ENCODE measurements at places on chromosomes 6 and 20.

- DNase-seq = no peak
Measured at GRCh38 chr6:96015518-96016333, at the start of gene FUT9. FUT9 (plus strand) TSS chr6:96015974; CDS start chr6:96203156, 187,182 bp downstream.

GRCh38 chr6:135224037-135224647 lies 43.0 kb downstream of the MYB start:
- DNase-seq = no peak

GRCh38 chr6:134114918-134115714 lies 62.7 kb upstream of the SLC2A12 start:
- no peak for DNase-seq

DNA sequence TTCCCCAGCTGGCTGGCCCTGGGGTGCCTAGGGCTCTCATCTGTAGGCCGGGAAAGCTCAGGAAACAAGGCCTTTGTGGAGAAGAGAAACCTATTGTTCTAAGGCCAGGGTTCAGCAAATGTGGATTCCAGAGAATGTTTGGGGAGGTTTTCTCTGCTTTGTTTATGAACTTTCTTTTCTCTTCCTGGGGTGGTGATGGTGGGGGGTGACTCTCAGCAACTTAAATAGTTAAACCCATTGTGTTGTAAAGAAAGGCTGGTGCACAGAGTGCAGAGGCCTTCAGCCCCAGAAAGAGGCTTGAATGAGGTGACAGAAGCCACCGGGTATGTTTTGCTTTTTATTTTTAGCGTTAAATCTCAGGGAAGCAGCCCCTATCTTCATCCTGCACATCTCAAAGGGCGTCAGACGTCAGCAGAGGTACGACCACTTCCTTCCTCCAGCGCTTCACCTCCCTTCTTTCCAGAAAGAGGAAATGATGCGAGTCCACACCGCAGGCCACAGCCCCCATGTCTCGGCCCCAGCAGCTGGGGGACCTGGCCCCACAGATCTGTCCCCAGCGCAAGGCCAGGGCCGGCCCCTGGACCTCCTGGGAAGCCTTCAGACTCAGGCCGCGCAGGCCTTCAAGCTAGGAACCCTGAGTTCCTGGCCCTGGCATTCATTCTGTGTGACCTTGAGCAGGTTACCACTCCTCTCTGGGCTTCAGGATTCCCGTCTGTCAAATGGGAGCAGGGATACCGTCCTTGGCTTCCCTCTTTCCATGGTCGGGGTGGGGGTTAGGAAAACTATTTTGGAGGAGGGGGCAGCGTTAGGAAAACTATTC lies 605 bp upstream of the PPP1R16B start:
- DNase-seq = no peak

DNA sequence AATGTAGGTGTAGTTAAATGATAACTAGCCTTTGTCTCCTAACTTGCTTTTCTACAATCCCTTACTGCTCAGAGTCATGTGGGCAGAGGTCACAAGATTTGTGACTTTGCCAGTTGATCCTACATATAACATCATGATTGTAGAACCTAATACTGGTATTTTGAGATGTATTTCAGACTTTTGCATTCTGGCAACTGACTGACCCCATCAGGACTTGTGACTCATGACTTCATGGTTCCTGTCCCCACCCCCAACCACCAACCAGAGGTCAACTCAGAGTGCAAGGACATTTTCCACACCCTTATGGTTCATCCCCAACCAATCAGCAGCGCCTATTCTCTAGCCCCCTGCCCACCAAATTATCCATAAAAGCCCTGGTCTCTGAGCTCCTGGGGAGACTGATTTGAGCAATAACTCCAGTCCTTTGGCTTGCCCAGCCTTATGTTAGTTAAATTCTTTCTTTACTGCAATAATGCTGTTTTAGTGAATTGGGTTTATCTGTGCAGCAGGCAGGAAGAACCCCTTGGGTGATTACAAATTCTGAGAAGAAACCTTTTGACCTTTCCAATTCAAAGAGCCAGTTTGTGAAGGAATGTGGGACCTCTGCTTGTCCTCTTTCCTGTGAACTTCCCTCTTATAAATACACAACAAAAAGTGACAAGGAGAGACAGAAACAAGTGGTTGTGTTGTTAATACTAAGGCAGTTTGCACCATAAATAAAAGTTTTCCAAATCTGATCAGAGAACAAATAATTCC lies 588.7 kb downstream of the UTRN start:
- DNase-seq = no peak

DNA sequence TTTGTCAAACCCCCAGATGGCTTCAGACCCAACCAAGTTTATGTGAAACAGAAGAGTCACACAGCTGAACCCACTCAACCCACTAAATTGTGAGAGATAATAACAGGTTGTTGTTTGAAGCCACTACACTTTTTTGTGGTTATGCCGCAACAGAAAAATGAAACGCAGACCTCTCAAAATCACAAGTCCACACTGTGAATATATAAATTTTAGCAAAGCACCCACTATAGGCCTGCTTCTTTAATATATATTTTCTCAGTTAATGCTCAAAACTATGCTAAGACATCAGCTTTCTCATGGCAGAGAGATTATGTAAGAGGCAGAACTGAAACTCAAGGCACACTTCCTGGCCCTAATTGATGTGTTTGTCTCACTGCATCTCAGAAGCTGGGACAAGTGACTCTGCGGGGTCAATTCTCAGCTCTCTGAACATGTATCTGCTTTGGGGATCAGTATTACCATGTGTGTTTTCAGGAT lies 27.7 kb downstream of the MAP3K5 start:
- no peak for DNase-seq

DNA sequence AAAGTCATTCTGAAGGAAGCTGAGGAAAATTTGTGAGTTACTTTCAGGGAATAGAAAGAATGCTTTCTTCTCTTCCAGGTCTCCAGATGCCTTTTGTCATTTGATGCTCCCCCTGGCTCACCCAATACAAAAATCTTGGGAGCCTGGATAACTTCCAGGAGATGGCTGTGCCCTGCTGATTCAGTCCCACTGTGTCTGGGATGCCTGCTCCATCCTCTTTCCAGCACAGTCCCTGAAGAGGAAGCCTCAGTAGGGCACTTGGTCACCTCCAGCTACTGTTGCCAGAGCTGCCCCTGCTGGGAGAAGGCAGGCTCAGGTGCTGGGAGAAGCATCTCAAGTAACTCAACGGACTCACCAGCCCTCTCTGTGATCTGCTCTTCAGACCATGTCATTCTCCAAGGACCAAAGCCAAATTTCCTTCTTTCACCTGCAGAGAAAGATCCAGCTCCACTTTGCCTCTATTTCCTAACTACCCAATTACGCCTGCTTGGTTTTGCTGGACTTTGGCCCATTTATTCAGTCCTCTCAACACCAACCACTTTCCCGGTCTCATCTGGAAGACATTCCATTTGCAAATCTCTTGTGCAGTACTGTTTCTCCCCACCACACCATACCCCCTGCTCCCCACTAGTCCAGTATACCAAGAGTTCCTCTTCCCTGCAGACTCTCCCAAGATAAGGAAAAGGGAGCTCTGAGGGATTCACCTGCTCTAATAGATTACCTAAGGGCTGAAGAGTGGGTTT lies 53.3 kb downstream of the SLC23A2 start:
- DNase-seq = no peak

GRCh38 chr20:17357238-17357637 lies 130.4 kb downstream of the PCSK2 start:
- DNase-seq = no peak

GRCh38 chr20:826695-827323 lies 6.7 kb upstream of the FAM110A start:
- no peak for DNase-seq

DNA sequence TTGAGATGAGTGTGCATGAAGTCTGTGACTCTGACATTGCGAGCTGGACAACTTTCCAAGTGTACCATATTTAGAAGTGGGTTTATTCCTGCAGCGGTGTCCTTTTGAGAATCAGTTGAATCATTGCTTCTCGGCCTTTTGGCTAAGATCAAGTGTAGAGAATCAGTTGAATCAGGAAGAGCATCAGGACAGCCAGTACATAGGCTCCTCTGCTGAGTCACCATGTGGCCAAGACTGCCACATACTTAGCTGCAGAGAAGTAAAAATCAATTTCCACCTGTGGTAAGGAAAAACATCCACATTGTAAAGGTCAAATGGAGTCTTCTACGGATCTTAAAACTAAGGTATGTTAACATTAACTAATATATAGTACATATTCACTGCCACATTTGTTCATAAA lies 428.4 kb upstream of the MARCKS start:
- DNase-seq = no peak

DNA sequence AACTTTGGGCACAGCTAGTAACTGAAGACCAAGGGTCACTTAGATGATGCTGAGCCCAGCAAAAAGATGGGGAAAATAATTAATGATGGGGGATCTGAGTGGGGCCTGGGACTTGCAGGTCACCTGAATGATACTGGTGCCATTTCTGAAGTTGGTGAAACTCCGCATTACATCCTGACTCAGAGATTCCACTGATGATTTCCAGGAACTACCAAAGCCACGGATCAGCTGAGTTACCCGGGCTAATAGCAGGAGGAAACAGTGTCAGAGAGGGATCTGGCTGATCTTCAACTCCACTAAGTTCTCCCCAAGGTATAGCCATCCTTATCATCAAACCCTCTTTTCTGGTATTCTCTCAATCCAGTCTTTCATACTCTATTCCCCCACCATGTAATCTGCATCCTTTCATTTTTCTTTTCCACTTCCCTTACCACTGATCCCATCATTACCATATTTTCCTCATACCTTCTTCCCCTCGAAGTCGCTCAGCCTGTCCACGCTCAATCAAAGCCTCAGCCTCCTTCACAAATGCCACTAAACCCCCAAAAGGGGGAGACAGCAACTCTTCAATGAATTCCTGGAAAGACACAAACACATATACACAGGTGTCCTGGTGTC lies 20.2 kb downstream of the VPS52 start:
- DNase-seq = peak; percentile 35

DNA sequence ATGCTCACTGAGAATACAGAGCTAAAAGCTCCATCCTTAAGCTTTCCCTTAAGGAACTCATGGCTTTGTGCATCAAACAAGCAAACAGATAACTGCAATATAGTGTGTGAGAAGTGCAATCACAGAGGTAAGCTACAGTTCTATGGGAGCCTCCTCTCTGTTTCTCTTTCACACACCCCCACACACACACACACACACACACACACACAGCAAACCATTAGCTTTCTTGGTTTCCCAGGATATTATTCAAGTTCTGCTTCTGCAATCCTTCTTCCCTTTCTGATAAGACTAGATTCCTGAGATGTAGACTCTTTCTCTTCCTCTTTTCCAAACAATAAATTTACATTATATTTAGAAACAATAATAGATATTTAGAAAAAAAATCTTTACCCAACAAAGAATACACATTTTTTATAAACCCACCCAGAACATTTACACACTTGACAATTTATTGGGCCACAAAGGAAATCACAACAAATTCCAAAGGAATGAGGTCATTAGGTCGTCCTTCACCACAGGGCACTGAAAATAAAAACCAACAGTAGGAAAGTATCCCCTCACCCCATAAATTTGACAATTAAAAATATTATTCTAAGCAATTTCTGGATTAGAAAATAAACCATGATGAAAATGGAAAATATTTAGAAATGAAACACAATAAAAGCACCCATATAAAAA lies 9.3 kb upstream of the GFOD1 start:
- DNase-seq = peak; percentile 30

GRCh38 chr6:98847779-98848538 lies 13.6 kb downstream of the POU3F2 start:
- DNase-seq = no peak

- DNase-seq = peak; percentile 31
Measured at GRCh38 chr6:33894438-33894837, 90.6 kb upstream of the MLN start.

GRCh38 chr6:73734832-73735453 lies 38.9 kb downstream of the CD109 start:
- no peak for DNase-seq

- no peak for DNase-seq
Measured at GRCh38 chr20:32444474-32445220, 86.5 kb downstream of the ASXL1 start.

DNA sequence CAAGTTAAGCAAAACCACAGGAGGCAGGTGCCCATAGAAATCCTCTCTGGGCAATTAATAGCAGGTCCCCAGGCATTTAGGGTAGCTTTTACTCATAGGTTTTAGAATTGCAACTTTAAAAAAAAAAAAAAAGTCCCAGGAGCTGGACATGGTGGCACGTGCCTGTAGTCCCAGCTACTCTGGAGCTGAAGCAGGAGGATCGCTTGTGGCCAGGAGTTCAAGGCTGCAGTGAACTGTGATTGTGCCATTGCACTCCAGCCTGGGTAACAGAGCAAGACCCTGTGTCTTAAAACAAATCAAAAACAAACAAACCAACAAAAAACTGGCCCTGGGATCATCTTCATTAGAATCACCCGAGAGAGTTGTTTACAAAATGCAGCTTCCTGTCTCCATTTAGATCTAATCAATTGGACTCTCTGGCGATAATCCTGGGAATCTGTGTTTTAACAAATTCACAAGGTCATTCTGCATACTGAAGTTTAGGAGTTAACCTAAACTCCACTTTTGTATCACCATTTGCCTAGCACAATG lies 131.8 kb upstream of the AKAP12 start:
- no peak for DNase-seq

DNA sequence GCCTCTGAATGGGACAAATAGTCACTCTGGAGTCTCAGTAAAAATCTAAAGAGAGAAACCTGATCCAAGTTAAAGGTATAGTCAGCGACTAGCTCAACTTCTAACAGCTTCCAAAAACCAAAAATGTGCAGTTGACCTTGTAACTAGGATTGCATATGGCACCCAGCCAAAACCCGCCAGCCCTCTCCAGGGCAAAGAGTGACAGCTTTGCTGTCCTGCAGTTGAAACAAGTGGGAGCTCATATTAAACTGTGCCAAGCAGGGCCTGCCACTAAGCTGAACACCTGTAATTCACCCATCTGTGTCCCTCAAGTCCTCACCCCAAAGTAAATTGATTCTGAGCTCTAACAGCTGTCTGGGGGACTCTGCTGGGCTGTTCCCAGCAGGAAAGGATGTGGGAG lies 695.3 kb downstream of the MAFB start:
- DNase-seq = no peak

DNA sequence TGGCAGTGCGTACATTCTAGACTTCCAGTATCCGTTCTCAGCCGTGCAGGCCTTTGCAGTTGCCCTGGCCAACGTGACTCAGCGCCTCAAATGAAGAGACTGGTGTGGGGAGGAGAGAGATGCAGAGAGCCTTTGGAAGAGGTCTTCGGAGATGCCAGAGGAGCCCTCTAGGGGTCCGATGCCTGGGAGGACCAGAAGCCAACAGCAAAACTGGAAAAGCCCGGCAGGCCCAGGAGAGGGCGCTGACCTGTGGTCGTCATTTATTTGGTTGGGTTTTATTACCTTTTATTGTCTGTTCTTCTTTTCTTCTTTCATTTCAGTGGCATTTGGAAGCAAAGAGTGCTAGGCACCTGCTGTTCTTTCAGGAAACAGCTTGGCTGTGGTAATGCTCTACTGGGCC lies 53.3 kb upstream of the TMEM181 start:
- DNase-seq = peak; percentile 14

DNA sequence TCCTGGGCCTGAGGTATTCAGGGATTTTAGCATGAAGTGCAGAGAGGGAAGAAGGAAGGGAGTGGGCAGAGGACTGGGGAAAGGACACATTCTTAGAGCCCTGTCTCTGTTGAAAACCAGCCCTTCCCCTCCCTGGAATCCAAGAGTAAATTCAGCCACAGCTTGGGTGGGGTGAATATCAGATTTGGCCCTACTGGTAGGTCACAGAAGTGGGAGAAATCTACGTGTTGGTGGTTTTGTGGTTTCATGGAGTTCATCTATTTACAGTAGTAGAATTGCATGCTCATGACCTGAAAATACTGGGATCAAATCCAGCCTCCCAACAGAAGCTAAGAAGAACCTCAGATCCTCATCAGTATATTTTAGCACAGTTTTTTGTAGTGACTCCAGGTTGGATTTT lies 404.4 kb downstream of the BMP2 start:
- DNase-seq = peak; percentile 57

GRCh38 chr20:47493175-47493962 lies 8.3 kb upstream of the NCOA3 start:
- DNase-seq = peak; percentile 77
